ENCODE measurements at places on chromosomes 3 and 15. TPM values are rescaled to one million over a fixed set of nuclear protein-coding genes. Genes with fewer than 3 reads are reported as not detected.

- peak; percentile 37 for ATAC-seq
Observed at GRCh38 chr3:187807086-187807862, 62.0 kb upstream of the BCL6 start.

The CCR3 gene
- not detected for total RNA-seq

- no peak for ATAC-seq
Observed at GRCh38 chr3:111662907-111663306, 67.8 kb upstream of the ZBED2 start.

The ZNF80 gene
- total RNA-seq = 0.10 TPM

DNA sequence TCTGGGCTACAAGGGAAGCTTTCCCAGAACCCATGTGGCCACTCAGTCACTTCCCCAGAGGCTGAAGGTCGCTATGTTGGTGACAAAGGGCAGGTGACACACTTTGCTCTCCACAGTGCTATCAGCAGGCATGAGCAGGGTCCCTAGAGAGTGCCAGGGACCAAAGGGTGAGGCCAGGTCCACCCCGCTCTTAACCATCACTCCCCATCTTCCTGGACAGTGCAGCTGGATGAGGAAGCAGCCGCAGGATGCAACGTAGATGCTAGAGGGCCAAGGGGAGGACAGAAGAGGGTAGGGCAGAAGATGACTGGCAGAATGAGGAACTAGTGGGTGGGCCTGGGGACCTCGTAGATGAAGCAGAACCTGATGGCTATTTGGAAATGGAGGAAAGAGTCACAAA is 13.6 kb upstream of the LTF start:
- no peak for ATAC-seq

DNA sequence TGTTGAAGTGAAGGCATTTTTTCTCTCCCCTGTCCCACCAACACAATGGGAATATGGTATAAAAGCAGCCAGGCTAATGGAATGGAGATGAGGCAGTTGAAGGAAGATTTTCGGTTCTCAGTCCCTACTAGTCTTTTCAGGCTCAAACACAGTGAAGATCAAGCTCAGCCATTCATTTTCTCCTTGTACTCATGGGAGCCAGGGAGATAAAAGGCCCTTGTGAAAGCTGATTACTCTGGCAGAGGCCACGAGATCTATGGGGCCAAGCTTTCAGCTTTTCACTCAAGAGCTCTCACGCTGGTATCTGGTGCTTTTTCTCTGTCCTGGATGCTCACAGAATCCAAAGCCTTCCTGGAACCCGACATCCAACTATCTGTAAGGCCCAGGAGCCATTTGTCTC is 14.5 kb upstream of the FAN1 start:
- no peak for ATAC-seq

The NCEH1 gene
- total RNA-seq = 2.8 TPM

GRCh38 chr3:194667363-194667762 is 4.6 kb downstream of the LSG1 start:
- ATAC-seq = no peak

DNA sequence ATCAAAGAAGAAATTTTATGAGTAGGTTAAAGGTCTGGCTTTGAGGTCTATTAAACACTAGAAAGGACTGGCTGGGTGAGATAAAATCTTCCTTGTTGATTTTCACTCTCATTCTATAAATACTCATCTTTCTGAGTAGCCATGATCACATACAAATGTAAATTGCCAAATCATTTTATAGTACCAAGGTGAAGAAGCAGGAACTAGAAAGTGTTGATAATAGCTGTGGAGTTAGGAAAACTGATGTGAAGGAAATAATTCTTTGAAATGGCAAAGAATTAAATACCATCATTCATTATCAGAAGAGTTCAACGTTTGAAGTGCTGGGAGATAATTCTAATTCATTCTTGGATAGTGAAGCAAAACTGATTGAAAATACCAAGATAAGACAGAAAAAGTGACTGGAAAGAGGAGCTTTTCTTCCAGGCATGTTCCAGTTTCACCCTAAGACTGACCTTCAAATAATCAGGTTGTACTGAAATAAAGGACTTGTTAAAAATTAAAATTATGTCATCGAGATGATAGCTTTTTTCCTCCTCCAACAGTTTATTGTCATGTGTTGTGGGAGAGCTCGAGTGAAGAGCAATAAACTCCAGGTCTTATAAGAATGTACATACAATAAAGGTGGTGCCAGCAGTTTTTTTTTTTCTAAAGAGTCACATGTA is 17.4 kb downstream of the THBS1 start:
- no peak for ATAC-seq

The AGTR1 gene
- 0.93 TPM for total RNA-seq

The KNSTRN gene
- 59.1 TPM for total RNA-seq

DNA sequence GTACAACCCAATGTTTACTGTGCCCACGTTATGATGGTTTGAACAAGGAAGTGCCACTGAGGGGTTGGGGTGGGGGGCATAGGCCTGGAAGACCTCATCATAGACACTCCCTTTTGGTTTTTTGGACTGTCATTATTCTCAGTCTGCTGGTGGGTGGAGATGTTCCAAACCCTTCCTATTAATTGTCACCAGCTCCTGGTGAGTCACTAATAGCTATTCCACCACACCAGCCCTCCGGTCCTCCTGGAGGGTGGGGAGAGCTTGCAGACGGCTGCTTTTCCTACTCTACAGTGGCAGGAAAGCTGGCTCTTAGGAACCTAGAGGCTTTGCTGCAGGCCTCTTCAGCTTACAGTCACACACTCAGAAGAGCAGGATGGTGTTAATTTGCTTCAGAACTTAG is 9.0 kb upstream of the COPG1 start:
- ATAC-seq = peak; percentile 27

The C3orf20 gene
- total RNA-seq = 0.09 TPM

GRCh38 chr15:57118013-57118799 is 199.8 kb downstream of the TCF12 start:
- peak; percentile 66 for ATAC-seq

GRCh38 chr3:47283193-47283537 is 421 bp downstream of the KLHL18 start:
- no peak for ATAC-seq

DNA sequence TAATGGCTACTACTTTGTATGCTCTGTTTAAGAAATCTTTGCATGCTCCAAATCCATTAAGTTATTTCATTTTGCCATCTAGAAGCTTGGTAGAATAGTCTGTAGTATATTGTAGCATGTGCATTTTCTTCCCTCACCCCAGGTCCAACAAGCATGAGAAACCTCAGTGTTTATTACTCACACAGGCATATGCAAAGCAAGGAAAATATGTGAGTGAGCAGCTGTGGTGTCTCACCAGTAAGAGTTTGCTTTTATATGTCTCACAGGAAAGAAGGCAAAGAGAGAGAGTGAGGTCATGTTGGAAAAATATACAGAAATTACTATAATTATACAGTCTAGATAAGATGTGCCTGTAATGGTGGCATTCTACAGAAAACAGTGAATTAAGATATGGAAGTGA is 312.5 kb downstream of the C3orf38 start:
- ATAC-seq = no peak

DNA sequence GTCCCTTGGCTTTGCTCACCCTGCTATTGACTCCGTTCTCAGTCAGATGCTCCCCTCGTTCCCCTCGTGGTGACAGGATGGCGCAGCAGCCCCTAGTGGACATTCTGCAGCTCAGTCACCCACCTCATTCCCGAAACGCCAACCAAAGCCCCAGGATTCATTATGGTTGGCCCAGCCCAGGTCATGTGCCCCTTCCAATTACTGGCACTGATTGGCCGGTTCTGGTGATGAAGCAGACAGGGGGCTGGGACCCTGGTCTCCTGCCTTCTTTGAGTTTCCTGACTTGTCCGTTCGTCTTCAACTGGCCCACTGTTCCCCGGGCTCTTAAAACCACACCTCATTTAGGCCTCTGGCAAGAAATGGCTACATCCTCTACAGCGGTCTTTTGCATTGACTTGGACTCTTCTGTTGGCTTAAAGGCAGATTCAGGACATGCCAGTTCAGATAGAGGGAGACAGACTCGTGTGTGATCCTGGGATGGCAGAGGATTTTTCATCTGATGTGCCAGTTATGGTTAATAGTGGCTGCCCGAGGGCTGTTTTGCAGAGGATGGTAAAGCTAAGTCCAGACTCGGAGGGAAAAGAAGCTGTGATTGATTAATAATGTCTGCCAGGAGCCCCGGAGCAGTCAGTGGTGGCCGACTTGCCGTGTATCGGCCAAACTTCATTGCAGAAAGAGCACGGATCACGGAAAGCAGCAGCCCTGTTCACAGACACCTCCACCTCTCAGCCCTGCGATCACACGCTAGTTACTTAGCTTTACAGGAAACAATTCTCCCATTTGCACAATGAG is 37.8 kb downstream of the LSM3 start:
- peak; percentile 75 for ATAC-seq

The ECE2 gene
- 0.50 TPM for total RNA-seq

DNA sequence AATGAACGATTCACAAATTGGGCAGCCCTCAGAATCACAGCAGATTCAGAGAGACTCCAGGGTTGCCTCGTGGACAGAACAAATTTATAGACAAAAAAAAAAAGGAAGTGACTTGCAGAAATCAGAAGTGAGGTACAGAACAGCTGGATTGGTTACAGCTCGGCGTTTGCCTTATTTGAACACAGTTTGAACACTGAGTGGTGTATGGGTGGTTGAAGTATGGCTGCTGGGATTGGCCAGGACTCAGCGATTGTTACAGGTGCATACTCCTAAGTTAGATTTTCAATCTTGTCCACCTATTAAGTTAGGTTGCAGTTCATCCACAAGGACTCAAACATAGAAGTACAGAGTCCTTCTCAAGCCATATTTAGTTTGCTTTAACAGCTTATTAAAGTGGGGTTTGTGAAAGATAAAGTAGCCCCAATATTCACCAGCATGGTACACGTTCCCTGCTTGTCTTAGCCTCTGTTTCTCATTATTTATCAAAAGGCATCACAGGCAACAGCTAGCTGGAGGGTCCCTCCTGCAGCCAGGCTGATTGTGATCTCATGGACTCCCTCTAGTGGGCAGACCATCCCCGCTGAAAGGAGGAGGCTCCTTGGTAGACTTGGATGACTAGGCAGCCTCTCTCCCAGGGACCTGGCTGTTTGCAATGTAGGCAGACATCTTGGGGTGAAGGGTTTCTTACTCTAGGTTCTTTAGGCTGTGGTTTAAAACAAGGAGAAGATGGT is 17.6 kb upstream of the ALDH1L1 start:
- ATAC-seq = peak; percentile 98

- peak; percentile 96 for ATAC-seq
Observed at GRCh38 chr3:189233225-189233858, 61.6 kb downstream of the TPRG1 start.

GRCh38 chr3:4850211-4850927 is 128.9 kb upstream of the BHLHE40 start:
- no peak for ATAC-seq

The CCDC9B gene
- total RNA-seq = 5.0 TPM

- ATAC-seq = no peak
Observed at GRCh38 chr3:16311960-16312451, 47.0 kb downstream of the OXNAD1 start.

The LINGO1 gene
- total RNA-seq = 37.3 TPM

DNA sequence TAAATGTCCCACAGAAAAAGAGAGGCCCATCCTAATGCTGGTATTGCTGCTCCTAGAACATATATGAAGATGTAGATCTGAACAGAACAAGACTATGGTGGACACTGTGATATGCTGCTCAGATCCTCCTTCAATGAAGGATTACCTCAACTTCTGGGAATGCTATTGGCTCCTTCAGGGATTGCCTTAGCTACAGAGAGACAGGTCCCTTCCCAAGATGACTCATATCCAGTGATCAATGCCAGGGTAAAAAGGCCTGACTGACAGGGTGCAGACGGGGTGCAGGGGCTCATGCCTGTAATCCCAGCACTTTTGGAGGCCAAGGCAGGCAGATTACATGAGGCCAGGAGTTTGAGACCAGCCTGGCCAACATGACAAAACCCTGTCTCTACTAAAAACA is 20.5 kb upstream of the STAG1 start:
- ATAC-seq = peak; percentile 36

GRCh38 chr3:121529308-121529707 is 16.5 kb downstream of the POLQ start:
- no peak for ATAC-seq

DNA sequence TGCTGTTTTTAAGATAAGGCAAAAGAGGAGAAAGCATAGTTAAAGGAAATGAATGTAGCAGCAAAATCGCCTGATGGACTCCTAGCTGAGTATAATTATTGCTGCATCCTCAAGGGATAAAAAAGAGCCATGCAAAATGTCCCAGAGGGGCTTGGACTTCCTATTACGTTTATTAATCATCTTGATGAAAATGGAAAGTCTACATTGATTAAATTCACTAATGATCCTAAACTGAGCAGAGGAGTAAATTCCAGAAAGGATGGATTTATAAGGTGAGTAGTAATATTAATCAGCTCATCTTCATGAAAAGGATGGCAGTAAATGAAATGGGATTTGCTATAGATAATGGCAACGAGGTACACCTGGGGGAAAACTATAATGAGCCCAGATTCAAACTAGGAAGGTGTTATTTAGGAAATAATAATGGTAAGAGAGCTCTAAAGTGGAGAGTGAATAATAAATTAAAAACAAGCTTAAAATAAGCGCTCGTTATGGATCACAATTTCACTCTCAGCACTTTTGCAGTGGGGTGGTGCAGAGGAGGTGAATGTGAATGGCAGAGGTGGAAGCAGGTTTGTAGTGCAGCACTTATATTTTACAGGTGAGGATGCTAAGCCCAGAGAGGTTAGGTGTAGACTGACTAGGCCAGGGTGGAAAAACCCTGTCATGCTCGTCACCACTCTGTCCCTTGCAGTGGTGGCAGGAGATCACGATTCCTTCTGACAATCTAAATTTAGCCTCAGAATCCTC is 22.3 kb downstream of the IL5RA start:
- no peak for ATAC-seq

- peak; percentile 87 for ATAC-seq
Observed at GRCh38 chr3:23991683-23992628, 46.9 kb downstream of the NR1D2 start.

DNA sequence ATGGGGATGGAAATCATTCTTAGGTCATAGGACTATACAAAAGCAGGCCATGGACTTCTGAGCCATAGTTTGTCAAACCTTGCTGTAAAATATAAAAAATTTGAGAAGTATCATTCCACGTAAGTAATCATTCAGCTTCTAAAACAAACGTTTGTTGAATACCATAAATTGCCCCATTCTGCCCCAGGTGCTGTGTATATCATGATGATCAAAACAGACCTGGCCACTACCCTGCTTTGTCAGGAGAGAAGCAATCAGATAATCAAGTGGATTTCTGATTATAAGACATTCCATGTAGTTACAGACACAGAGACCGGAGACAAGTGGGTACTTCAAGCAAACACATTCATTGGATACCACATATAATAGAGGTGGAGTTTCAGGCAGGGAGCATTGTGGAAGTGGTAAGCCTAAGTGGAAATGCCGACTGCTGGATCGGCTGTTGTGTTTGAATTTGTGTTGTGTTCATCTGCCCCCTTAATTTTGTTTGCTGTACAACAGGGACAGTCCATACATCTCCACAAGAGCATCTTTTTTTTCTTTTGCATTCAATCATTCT is 61.7 kb downstream of the TGFBR2 start:
- no peak for ATAC-seq

The MST1 gene
- total RNA-seq = 31.3 TPM

DNA sequence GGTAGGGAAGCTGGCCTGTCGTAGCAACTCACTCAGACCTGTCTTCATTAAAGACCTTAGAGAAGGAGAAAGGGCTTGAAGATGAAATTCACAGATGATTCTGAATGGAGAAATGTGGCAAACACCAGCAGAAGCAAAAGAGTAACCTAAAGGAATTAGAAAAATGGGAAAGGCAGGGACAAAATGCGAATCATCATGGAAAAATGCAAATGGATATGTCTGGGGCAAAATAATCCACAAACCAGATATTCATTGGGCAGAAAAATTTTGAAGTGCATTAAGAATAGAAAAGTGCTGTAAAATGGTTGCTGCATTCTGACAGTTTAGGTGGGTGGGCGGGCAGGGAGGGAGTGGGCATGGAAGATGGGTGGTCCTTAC is 156.9 kb upstream of the RASGRP1 start:
- no peak for ATAC-seq

- ATAC-seq = peak; percentile 66
Observed at GRCh38 chr3:5096336-5097008, 25.6 kb upstream of the ARL8B start.
